SK-N-MC (cell line): ENCODE measurements at places on chromosomes 2 and 18.

GRCh38 chr2:138432971-138433370, 68.6 kb upstream of the SPOPL start:
- DNase-seq: no peak

DNA sequence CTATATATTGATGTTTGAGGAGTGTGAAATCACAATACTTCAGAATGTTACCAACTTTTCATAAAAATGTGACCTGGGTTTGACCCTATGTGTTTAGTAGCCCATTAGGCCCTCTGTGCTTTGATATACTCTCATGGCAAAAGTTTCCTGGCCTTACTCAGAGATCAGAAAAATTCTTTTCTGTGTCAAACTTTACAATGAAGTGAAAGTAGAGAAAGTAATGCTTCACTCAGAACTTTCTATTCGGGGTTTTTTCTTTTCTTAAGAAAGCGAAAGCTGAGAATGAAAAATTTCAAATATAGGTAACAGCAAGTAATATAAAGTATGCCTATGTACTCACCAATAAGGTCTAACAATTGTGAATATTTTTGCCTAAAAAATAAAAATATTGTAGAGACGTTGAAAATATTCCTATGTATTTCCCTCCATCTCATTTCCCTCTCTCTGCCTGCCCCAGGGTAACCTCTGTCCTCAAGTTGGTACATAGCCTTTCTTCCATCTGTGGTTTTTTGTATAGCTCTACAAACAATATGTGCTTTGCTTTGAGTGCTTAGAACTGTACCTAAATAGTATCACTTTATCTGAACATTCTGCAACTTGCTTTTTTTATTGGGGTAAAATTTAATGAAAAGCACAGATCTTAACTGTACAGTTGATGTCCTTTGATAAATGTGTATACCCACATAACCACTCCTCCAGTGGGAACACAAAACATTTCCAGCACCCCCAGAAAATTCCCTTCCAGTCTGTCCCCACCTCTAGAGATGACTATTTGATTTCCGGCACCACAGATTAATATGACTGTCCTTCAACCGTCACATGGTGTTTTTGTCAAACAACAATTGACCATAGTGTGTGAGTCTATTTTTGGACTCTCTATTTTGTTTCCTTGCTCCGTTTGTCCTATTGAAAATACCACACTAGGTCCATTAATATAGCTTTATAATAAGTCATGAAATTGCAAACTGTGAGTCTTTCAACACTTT, 10.3 kb upstream of the ACKR3 start:
- DNase-seq: no peak

DNA sequence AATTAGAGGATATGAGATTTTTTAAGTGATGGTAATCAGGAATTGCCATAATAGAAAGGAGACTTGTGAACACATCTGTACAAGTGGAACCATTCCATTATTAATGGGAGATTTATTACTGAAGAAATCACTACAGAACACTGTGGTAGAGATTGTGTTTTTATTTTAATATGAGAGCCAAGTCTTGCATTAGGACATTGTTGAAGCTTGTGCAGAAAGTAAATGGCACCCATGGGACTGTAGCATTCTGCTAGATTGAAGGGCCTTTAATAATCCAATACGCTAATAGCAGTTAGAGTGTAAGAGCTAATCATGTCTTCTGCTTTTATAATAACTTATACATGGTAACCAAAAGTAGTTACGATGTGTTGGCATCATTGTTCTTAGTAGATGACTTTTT, 83.6 kb downstream of the VRK2 start:
- no peak for DNase-seq

- no peak for DNase-seq
Measured at GRCh38 chr2:172938713-172939375, 136.8 kb upstream of the MAP3K20 start.

DNA sequence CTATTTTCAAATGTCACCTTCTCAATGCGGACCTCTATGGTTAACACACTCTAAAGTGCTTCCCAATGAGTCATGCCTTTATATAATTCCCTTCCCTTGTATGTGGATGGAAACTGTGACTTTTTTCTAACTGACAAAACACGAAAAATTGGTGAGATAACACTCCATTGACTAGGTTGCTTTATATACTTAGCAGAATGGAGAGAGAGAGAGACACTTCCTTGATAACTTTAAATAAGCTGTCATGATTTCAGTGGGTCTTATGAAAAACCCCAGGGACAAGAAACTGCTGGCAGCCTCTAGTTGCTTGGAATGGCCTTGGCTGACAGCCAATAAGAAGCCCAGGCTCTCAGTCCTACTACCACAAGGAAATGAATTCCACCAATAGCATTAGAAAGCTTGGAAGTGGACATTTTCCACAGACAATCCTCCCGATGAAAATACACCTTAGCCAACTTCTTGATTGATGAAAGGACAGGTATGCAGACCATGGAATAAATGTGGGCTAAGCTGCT, 322.2 kb downstream of the ZNF804A start:
- no peak for DNase-seq

- no peak for DNase-seq
Measured at GRCh38 chr18:47801817-47802216, 128.6 kb downstream of the SMAD2 start.

DNA sequence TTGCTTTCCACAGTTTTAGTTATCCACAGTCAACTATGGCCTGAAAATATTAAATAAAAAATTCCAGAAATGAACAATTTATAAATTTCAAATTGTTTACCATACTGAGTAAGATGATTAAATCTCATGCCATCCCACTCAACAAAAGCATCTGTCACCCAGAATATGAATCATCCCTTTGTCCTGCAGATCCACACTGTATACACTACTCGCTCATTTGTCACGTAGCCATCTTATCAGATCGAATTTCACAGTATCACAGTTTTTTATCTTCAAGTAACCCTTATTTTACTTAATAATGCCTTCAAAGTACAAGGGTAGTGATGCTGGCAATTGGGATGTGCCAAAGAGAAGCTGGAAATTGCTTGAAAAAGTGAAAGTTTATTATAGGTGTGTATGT, 291.8 kb upstream of the LRATD1 start:
- DNase-seq: no peak

DNA sequence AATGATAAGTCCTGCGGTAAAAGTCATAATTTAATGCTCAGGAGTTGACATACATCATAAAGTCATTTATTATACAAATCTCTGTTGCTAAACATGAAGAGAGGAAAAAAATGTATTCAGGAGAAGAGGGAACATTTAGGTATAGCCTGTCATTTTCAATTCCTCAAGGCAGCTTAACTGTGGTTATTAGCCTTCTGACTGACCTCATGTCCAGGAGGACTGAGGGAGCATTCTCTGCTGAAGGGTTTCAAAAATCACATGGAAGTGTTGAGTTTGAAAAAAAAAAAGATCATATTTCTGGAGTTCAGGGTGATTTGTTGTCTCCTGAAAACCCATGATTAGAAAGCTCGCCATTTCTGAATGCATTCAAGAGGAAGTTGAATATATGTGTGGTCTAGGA, 1371.1 kb upstream of the LRRTM1 start:
- DNase-seq: no peak

DNA sequence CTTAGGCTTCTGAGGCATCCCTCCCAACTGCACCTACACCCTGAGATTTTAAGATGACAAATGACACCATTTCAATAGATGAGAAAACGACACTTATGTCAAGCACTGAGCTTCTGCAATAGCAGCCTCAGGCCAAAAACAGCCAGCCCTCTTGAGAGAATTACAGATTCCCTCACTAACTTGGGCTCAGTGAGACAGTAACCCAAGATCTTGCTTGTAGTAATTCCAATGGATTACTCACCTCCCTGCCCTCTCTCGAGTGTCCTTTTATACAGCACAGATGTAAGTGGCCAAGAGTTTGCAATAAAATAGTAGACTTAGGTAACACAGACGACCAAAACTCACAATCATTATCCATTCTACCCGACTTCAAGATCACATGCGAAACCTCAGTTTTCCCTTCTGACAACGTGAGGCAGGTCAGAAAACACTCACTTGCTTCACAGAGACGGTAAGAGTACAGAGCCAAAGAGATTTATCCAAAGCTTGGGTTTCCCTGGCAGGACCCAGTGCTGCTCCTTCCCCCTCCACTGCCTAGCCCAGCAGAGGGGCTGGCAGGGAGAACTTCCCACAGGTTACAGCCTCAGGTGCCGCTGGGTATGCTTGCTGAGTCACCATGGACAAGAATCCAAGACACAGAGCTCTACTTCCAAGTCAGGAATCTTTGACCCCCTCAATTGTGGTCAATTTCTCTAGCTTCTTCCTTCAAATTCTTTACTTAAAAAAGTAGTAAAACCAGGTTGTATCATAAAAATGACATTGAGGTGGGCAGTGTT, 181.4 kb downstream of the MYO5B start:
- no peak for DNase-seq

DNA sequence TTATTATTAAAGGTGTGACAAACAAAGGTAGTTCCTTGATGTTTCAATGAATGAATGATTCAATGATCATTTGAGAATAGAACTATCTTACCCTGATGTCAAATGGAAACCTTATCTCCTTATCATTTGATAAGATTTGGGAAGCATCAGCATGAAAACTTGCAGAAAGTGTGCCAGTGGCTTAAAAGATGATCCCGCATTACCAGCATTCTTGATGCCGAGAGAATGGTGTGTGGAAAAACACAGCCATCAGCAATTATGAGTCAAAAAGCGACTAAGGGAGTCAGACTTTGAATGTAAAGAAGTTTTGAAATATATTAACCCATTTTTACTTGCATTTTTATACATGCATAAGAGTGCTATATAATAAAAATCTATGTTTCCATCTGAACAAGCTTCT, 93.7 kb downstream of the MAIP1 start:
- no peak for DNase-seq

DNA sequence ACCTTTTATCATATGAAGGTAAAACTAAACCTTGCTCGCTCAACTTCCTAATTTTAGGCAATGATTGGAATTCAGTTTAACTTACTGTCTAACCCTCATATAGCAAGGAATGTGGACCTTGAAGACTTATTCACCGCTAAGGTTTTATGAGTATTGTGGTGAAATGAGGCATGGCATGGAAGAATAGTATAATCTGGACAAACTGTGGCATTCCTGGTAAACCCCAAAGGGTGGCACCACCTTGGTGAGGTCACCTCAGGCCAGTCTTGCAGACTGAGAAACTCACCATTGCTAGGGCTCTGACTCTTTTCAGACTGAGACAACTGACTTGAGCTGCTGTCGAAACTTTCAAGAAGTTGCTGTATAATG, 51.1 kb upstream of the EHBP1 start:
- no peak for DNase-seq

- DNase-seq: no peak
Measured at GRCh38 chr2:144679942-144680341, 160.0 kb upstream of the ZEB2 start.

GRCh38 chr2:44707945-44708660, 233.4 kb upstream of the SIX3 start:
- DNase-seq: no peak

GRCh38 chr2:238166391-238167343, 7.9 kb downstream of the ERFE start:
- DNase-seq: no peak

- DNase-seq: no peak
Measured at GRCh38 chr18:50183556-50183955, 11.4 kb downstream of the MYO5B start.

- no peak for DNase-seq
Measured at GRCh38 chr2:54550547-54550946, 94.4 kb downstream of the SPTBN1 start.

- DNase-seq: no peak
Measured at GRCh38 chr2:146143971-146144370, 1624.1 kb upstream of the ZEB2 start.

- no peak for DNase-seq
Measured at GRCh38 chr2:239392072-239392357, 8.8 kb downstream of the HDAC4 start.

DNA sequence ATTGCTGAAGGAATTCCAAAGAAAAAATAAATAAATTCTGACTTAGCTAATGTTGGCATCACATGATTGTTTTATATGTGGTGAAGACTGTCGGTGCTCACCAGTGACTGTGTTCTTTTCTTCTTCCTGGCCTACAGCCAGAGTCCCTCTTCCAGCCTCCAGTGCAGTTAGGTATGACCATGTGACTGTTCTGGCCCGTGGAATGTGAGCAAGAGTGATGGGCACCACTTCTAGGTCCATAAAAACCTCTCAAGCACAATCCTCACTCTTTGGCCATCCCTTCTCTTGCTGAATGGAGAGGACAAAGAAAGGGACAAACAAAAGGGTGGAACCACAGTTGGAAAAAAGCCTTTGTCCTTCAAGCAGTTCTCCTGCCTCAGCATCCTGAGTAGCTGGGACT, 39.0 kb upstream of the BMPR2 start:
- DNase-seq: no peak

- DNase-seq: no peak
Measured at GRCh38 chr2:237574894-237575868, 8.8 kb downstream of the PRLH start.

GRCh38 chr2:45786836-45787357, 135.4 kb downstream of the PRKCE start:
- DNase-seq: no peak

DNA sequence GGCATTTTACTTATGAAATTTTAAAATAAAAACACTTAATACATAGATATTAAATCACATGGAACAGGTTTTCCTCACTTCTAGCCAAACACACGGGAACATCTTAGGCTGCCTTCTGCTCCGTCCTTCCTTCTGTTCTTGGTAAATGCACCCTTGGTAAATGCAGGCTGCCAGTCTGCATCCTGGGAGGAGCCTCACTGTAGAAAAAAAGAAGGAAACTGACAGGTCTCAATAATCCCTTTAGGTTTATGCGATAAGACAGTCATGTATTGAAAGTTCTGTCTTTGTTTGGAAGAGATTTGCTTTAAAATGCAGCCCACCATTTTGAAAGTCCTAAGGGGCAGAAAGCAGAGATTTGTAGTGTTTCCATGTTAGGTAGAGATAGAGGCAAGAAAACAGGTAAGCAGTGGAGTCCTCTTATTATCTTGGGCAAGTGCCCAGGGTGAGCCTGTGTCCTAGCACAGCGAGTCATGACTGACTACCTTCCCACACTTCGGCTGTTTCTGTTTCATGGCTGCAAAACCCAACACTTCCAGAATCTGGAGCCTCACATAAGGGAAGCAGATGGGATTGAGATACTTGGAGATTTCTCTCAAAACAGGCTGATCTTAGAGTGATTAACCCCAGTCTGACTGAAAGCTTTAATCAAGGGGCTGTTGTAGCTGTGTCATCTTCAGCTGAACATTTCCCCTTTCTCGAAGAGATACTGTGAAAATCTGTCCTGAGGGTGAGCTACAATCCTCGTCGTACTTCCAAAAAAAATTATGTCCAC, 131.4 kb upstream of the MAP3K20 start:
- no peak for DNase-seq

GRCh38 chr2:46142546-46143428, 154.4 kb upstream of the EPAS1 start:
- DNase-seq: no peak

- DNase-seq: no peak
Measured at GRCh38 chr18:59222341-59222740, 2.4 kb downstream of the GRP start.
